ENCODE measurements at places on chromosomes 2 and 18.

- peak; percentile 79 for DNase-seq
Observed at GRCh38 chr2:45283764-45284620, 274.7 kb upstream of the SIX2 start.

DNA sequence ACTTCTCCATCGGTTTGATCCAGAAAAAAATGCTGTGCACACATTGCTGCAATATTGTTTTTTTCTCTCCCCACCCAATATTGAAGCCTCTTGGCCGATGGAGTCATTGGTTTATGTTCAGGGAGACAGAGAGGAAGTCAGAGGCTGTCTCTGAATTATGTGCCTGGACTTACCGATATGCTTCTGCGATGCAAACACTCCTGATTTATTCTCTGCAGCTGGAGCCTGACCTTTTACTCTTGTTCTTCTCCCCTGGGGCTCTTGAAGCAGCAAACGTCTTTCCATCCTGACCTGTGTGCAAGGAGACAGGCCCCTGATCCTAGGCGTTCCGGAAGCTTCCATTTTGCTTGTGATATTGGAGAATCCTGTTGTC is 99.6 kb downstream of the PTGR3 start:
- no peak for DNase-seq

- no peak for DNase-seq
Observed at GRCh38 chr2:162379719-162380580, 36.0 kb downstream of the GCA start.

- DNase-seq = no peak
Observed at GRCh38 chr18:75211953-75212750, 1.6 kb downstream of the TSHZ1 start.

Measured in stromal cell of bone marrow (primary cell).